Chondrocyte (in vitro differentiated cells): ENCODE measurements at places on chromosomes 1 and 21.

DNA sequence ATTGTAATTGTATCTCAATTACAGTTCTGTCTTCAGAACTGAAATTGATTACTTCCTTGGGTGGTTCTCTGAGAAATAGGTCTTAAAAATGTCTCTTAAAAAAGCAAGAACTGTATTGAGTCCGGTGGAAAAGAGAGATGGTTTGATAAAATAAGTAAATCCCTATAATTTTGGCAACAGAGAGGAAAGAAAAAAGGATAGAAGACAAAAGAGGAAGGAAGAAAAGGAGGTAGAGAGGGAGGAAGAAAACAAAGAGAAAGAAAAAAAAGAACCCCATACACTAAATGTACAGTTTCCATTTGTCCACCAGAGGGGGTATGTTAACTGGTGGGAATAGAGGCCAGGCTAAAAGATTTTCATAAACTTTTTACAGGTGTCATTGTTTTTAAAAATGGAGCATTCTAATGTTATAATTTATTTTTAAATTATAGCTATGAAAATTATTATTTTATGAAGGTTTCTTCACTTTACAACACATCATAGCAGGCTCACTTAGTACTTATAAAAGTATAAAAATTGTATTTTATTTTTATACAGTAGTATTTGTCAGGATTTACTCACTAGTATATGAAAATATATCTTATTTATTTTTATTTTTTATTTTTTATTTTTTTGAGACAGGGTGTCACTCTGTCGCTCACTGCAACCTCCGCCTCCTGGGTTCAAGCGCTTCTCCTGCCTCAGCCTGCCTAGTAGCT lies 2.1 kb upstream of the UBE2T start:
- no peak for DNase-seq

- DNase-seq, result peak; percentile 90
Observed at GRCh38 chr1:63316984-63317816, 5.2 kb upstream of the FOXD3 start.

- DNase-seq, result no peak
Observed at GRCh38 chr1:4315202-4315601, 339.2 kb upstream of the AJAP1 start.

- DNase-seq, result no peak
Observed at GRCh38 chr1:23159963-23160877, 8.4 kb downstream of the LUZP1 start.

DNA sequence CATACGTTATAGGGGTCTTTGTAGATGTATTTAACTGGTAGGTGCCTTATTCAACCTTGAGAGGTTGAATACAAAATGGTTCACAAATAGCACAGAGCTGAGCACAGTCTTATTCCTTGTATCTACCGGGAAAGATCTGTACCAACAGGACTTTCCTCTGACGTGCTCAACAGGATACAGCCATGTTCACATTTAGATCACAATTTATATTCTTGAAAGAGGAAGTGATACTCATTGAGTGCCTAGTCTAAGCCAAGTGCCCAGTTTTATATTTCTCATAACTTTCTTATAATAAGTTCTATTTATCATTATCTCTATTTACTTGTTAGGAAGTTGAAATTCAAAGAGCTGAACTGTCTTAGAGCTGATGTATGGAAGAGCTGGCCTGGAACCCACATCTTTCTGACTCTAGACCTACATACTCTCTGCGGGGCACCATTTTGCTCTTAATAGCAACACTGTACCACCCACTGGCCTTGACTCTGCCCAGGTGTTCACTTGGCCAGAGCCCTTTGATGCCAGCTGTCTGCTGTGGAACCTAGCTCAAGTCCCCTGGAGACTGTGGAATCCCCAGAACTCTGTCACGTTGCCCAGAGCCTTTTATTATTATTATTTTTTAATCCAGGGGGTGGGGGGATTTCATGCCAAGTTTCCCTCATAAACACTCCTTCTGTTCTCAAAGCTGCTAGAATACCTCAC lies 156.2 kb downstream of the TPR start:
- DNase-seq, result no peak

GRCh38 chr1:170765712-170766330 lies 101.9 kb downstream of the PRRX1 start:
- DNase-seq, result no peak

- peak; percentile 93 for DNase-seq
Observed at GRCh38 chr1:21869620-21870121, 57.6 kb downstream of the LDLRAD2 start.

DNA sequence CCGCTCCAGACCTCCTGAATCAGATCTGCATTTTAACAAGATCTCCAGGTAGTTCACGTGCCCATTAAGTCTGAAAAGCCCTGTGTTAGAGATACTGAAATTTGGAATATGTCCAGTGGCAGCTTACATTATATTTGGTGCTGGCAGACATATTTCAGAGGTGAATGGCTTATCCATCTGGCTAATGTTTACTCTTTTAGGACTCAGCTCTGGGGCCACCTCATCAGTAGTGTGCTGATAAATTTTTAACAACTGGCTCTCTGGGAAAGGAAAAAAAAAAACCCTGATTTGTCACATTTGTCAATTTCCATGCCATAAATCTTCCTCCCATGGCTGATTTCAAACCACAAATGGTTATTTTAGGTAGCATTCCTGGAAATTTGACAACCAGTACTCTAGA lies 25.3 kb upstream of the SYT6 start:
- DNase-seq, result no peak

DNA sequence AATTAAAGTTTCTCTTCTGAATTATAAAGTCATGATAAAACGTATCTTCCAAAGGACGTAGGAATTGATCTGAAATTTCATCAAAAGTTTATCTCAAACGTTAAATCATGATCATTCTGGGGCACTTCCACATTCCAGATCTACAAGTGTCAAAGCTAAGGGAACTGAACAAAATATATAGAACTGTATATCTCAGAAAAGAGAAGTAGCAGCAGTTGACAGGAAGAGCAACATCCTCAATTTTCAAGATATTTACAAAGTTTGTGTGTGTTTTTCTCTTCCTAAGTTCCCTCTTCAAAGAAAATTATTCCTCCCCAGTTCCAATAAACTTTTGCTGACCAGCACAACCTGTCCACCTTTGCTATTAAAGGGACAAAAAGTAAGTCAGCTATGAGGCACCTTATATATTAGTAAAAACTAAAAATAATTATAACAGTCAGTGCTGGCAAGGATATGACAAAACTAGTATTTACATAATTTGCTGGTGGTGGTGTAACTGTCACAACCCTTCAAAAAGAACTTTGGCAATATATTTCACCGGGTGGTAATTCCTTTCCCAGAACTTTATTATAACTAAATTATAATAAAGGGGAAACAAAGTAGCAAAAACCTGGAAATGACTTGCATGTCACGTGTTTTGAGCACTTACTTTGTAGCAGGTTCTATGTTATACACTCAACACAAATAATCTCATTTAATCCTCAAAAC lies 38.5 kb upstream of the EYA3 start:
- no peak for DNase-seq

GRCh38 chr1:198575798-198576641 lies 35.5 kb upstream of the ATP6V1G3 start:
- DNase-seq, result no peak

DNA sequence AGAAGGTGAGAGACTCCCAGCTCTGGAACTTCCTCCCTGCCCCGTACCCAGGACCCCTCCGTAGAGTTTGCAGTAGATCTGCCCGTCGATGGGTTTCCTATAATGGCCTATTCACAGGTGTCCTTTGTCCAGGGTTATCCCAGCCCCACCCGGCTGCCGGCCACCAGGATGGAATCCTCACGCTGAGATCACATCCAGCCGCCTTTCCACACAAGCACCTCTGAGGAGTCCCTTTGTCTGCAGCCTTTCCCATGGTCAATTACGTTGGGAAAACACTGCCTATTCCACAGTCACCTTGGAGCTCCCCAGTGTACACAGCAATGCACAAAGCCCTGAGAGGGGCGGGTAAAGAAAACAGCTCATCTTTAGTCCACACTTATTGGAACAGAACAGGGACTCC lies 190.0 kb upstream of the EDN2 start:
- no peak for DNase-seq

- no peak for DNase-seq
Observed at GRCh38 chr1:230186003-230186863, 119.2 kb downstream of the GALNT2 start.

- no peak for DNase-seq
Observed at GRCh38 chr1:163703794-163704193, 382.0 kb downstream of the NUF2 start.

GRCh38 chr1:94675373-94675772 lies 133.8 kb upstream of the F3 start:
- DNase-seq, result no peak

GRCh38 chr1:65027666-65028358 lies 61.5 kb upstream of the JAK1 start:
- DNase-seq, result no peak

- DNase-seq, result no peak
Observed at GRCh38 chr1:26081267-26082019, 14.0 kb upstream of the TRIM63 start.

DNA sequence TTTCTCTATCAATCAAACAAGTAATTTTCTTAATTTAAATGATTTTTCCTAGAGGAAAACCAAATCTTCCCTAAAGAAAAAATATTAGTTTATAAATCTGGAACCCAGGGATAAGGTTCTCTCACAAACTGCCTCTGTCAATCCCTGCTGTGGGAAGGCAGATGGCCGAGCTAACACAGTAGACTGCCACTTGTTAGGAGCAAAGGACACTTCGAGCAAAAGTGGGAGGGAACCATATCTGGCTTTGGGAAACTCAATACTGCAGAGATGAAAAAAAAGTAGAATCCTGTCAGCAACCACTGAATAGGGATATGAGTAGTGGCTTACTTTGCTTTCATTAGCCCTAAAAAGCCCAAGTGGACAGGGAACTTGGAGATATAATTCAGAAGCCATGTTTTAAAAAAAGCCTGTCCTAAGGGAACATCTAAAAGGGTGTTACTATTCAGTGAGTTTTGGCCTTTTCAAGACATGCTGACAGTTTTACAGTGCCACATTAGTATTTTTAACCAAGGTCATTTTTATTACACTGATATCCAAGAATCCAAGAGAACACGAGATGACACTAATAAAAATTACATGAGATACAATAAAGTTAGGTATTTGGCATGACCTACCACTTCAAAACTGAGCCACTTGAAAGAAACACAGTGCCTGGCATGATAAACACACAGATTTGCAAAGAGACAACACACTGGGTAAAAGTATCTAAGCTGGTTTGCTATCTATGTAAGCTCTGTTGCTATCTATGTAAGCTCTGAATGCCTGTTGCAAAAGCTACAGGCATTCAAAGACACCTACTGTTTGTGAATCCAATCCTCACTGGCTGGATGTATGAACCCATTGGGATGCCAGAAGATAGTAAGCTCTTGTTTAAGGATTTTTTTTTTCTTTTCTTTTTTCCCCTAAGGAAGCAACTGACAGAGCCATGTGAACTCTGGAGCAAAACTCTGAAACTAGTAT lies 21.4 kb downstream of the TEX38 start:
- DNase-seq, result no peak

DNA sequence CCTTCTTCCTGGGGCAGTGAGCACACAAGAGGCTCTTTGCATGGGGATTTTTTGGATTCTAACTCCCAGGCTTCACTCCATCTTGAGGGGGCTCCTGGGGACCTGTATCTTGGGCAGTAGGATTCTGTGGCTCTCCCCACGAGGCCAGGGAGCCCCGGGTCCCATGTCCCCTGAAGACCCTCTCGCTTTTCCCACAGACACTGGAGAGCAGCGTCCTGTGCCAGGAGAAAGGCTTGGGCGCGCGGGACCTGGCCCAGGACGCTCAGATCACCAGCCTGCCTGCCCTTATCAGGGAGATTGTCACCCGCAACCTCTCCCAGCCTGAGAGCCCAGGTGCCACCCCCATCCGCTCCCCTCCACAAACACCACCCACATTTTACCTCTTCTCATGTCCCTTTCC lies 735 bp downstream of the CROCC start:
- DNase-seq, result peak; percentile 48

DNA sequence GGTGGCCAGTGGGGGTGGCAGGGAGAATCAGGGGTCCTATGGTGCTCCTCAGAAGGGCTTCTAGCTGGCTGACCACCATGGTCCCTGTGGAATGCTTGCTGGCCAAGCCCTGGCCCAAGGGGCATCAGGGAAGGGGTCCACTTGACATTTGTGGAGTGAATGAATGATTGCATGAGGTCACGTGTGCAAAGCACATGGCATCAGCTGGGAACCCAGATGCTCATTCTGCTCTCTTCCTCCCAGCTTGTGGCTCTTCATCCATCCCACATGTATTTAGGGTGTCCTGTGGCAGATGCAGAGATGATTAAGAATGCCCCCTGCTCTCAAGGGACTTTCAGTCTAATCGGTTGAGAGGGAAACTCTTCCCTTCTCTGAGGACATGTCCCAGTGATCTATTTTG lies 27.1 kb upstream of the PADI4 start:
- no peak for DNase-seq

DNA sequence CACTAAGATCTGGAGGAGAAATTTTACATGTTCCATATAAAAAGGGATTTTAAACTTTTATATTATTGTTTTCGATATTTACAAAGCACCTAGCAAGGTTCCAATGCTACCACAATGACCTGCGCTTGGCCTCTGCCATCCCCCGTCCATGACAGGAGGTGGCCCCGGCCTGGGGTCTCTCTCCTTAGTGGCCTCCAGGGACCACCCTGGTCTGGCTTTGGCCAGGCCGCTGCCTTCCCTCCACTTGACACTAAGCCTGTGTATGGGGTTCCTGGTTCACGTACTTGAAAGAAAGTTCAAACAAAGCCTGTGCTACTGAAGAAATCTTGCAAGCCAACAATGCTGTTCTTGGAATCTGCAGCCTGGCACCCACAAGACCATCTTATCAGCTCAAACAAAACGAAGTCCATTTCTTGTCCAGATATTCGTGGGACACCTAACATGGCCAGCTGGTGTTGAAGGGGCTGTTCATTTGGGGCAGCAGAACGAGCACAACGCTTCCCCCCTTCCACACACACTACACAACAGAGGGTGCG lies 12.8 kb downstream of the PRDM15 start:
- DNase-seq, result no peak

DNA sequence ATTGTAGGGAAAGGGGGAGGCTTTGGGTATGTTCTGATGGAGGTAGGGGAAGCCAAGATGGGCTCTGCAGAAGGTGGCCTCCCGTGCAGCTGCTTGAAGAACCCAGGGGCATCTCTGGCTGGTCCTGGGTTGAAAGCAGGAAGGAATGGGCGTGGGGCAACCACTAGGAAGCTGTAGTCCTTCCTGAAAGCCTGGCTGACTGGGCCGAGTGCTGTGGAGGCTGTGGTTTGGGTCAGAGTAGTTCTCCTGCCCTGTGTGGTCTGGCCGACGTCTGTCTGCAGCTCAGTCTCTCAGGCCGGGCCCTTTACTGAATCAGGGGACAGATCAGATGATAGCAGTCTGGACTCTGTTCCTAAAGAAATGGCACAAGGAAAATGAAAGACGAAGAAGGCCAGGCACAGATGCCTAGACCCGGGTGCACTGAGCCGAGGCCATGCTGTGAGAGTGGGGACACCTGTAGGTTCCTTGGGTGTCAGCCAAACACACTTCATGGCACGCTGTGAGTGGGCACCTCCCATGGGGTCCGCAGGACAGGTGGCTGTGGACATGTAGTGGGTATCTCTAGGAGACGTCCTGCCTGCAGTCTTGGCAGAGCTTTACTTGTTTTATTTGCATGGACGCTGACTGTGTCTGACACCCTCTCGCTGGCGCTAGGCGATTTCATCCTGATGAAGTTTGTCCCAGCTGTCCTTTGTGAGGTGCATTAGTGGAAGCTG lies 87.0 kb downstream of the POFUT2 start:
- DNase-seq, result peak; percentile 67

GRCh38 chr1:66265796-66266195 lies 268.2 kb upstream of the SGIP1 start:
- DNase-seq, result no peak

GRCh38 chr1:170307426-170307825 lies 161.7 kb downstream of the NTMT2 start:
- DNase-seq, result no peak

GRCh38 chr1:170164103-170164763 lies 18.5 kb downstream of the NTMT2 start:
- no peak for DNase-seq
